RCC 7860 (cell line): ENCODE measurements at places on chromosomes 3 and 15.

GRCh38 chr3:58824285-58824684 is 157.7 kb upstream of the FAM3D start:
- peak; percentile 21 for DNase-seq

DNA sequence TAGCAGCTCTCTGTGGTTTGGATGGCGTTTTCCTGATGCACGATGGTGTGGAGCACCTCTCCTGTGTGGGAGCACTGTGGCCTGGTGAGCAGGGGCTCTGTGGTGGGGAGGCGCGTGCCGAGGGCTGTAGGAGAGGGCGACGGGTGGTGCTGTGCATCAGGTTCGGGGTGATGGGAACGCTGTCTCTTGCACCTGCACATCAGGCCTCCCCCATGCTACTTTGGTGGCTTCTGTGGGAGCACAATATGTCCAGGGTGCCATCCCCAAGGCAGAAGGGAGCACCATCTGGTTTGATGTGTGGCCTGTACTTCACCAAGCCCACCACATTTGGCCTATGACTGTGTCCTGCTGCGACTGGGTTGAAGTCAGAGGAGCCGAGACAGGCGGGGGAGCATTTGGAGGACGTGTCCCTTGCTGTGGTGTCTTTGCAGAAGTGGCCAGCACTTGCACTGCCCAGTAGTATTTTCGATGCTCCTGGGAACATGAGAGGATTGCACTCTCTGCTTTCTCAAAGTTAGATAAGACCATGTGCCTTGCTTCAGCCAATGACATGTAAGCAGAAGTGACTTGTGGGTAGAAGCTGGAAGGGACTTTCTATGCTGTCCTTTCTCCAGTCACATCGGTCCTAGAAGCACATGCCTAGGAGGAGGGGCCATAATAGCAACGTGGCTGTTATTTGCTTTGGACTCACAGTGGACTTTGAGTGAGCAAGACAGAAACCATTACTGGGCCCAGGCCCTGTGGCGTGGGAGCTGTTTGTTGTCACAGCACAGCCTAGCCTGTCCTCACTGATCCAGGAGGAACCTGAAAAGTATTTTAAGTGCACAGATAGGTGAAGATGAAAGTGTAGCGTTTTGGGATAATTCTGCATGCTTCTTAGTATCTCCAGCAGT is 72.1 kb downstream of the APBA2 start:
- DNase-seq, result no peak

DNA sequence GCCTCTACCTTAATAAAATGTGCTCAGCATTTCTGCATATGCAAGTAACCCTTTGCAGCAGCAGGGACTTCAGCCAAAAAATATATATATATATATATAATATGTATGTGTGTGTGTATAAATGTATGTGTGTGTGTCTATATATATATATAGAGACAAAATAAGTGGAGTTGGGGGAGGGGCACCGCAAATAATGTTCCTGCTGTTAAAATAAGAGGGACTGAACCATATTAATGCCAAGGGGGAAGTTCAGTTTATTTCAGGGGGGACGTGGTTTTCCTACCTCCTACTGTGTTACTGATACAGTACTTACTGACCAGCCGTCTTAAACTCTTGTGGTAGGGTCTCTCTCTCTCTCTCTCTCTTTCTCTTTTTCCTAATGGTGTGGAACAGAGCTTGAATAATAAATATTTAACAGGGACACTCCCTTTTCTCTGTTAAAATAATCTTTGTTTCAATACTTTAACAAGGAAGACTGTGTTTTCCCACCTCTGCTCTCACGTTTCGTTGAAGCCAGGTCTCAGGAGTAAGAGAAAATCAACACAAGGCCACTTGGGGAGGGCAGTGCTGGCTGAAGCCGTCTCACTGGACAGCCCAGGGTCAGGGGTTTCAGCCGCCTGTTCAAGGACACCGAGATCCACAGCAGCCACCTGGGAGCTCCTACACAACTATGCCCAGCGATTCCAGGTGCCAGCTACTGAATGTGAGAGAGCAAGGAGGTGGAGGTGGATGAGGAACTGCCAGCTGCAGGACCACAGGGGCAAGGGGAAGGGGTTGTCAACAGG is 42.8 kb upstream of the ADAMTSL3 start:
- DNase-seq, result no peak

DNA sequence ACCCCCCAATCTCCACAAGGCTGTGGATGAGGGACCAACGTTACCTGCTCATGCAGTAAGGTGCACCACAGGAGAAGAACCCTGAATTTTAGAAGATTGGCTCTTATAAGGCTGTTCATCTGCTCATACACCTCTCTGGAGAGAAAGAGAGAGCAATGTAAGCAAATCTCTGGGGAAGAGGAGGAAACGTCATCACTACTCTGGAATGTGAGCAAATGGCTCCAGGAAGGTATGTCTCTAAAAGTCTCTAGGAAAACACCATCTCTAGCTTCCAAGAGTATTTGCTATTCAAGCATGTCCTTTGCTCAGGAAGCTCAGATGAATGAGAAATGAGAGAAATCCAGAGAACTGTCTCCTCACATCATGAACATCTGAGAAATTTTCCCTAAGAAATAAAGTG is 235.4 kb downstream of the TBL1XR1 start:
- peak; percentile 15 for DNase-seq

GRCh38 chr3:158419820-158420653 is 151.0 kb upstream of the MLF1 start:
- no peak for DNase-seq

GRCh38 chr3:186788482-186789370 is 5.3 kb downstream of the EIF4A2 start:
- no peak for DNase-seq

GRCh38 chr3:179842061-179842460 is 189.2 kb downstream of the USP13 start:
- no peak for DNase-seq

DNA sequence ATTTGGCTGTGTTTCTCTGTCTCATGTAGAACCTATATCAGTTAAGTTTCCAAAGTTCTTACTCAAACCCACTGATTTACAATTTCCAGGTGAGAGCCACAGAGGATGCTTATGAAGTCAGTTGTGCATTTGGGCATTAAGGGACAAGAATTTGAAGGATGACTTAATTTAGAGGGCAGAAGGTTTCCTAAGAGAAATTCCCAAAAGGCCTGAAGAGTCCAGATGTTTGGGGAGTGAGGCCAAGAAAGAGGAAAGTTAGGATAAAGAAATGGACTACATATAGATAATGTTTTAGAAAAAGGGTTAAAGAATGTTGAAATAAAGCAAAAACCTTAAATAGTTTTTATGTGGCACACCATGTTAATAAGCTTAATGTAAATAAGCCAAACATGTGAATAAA is 338.7 kb upstream of the GRM7 start:
- no peak for DNase-seq

DNA sequence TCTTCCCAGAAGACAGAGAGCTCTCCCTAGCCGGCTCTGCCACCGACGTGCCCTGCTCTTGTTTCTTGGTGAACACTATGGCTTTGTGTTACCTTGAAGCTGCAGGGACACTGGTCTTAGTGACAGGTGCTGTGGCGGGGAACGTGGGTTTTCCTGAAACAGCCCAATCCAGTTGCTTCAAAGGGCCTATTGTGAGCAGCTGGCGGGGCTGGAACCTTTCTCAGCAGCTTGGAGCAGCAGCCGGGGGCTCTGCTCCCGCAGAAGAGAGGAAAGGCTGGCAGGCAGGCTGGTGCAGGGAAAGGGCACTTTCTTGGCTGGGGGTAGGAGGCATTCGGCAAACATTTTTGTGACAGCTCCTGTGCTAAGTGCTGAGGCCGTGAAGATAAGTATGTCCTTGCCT is 12.8 kb downstream of the MYZAP start:
- DNase-seq, result no peak

DNA sequence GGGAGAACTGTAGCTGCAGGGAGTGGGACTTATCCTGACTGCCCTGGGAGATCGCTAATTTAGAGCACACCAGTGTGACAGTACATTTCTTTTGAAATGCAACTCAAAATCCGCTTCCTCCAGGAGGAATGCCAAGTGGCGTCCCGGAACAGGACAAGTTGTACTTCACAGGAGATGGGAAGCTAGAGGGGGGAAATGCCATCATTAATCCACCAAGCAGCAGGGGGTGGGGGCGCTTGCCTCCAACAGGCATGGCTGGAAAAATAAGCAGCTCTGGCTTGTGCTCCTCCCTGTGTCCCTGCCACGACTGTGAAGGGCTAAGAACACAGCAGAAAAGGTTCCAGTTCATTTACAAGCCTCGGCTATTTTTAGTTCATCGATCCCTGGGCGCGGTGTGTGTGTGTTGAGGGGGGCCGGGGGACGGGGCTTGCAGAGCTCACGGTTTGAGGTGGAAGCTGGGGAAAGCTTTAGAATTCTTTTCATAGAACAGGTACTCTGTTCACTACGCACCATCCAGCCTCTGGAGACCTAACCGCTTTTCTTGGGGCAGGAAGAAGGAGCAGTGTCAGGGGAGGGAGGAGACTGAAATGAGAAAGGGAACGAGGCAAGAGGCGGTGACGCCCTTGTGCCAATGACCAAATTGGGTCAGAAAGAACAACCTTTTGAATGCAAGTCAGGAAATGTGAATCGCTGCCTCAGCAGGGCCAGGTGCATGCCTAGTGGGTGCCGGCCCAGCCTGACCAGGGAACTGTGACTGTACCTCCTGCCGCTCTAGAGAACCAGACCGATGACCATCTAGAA is 51.8 kb upstream of the DGKG start:
- no peak for DNase-seq
